ENCODE measurements at places on chromosomes 12 and 14.

DNA sequence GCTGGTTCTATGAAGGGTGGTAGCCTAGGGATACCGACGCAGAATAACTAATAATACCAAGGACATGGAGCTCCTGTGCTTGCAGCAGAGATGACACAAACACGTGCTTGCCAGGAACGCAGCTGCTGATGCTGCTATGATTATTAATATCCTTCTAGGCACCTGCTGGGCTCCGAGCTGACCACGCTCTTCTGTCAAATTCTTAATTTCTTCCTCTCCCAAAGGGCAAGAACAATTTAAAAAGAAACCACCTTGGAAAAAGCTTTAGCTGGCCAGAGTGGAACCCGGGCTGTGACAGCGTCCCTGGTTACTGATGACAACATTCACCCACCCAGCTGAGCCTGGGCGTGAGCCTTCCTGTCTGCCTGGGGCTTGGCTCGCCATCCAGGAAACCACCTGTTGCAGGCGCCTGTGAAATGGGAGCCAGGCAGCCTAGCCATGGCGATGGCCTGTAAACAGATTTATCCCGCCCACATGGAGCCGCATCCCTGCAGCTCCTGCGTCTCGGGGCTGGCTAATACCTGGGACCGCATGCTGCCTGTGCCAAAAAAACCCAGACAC, 28.8 kb downstream of the CLMN start:
- no peak for DNase-seq

- no peak for DNase-seq
Observed at GRCh38 chr14:75875958-75876357, 105.8 kb downstream of the TGFB3 start.

DNA sequence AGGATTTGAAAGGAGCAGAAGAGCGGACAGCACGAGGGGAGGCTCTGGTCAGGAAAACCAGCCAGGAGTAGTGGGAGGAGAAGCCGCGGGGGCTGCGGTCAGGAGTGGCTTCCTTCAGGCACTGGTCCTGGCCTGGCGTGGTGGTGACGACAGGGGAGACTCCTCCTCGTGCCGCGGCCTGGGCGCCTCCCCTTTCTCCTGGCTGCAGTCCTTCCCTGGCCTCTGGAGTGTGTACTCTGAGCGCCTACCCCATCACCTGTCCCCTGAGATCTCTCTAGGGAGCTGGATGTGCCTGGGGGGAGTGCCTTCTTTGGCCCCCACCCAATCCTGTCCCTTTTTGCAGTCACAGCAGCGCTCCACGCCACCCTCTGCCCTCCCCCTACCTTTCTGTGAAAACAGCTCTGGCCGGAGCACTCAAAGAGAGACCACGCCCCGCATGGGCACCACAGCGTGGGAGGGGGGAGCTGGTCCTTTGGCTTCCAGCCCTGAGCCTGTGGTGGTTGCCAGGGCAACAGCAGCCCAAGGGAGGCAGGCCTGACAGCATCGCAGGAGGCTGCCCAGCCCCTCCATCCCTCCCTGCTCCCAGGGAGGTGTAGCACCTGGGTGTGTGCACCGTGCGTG, 125.9 kb downstream of the CALM1 start:
- DNase-seq = no peak

DNA sequence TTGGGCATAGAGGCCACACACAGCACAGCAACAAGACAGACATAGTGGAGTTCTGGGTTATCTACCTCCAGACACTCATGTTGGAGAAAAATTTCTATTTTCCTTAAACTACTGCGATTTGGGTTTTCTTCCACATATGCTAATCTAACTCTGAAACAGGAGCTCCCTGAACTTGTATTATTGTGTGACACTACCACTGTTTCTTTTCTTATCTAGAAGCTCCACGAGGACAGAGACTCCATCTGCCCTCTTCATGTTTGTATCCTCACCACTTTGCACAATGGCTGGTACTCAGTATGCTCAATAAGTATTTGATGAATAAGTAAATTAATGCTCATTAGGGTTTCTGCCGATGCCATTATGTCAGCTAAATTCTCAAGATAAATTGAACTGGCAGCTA, 218.6 kb downstream of the PAX9 start:
- DNase-seq = no peak

GRCh38 chr14:21915826-21916225, 242.2 kb upstream of the OR4E1 start:
- no peak for DNase-seq

GRCh38 chr12:101424620-101425019, 17.0 kb upstream of the ARL1 start:
- DNase-seq = no peak

GRCh38 chr14:105865904-105866840, 339.8 kb downstream of the TMEM121 start:
- DNase-seq = no peak

- DNase-seq = no peak
Observed at GRCh38 chr12:91868054-91868453, 277.6 kb downstream of the BTG1 start.

- DNase-seq = no peak
Observed at GRCh38 chr14:54450535-54450934, 9.4 kb upstream of the CNIH1 start.

GRCh38 chr14:50037852-50038251, 78.5 kb downstream of the VCPKMT start:
- DNase-seq = no peak

DNA sequence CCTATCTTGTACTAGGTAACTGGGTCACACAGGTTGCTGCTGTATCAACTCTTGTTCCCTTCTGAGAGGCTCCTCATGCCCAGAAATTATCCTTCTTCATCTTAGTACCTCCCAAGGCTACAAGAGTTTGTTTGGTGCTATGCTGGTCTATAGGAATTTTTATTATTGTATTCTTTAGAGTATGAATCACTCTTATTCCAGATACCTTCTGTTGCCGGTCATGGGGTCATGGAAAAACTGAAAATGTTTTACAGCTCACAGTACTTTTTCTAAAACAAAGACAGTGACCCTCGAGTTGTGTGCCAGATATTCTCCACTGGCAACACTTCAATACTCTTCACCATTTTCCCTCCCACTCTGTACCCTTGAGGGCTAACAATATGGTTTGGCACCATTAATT, 1598.0 kb upstream of the TMEM132C start:
- DNase-seq = no peak

- peak; percentile 23 for DNase-seq
Observed at GRCh38 chr12:47078733-47079467, 521 bp upstream of the PCED1B start.

- DNase-seq = no peak
Observed at GRCh38 chr12:110687396-110688169, 1.3 kb downstream of the HVCN1 start.

GRCh38 chr14:77245820-77246219, 25.2 kb downstream of the NGB start:
- no peak for DNase-seq

GRCh38 chr14:32820181-32820580, 118.5 kb upstream of the NPAS3 start:
- no peak for DNase-seq

GRCh38 chr12:40000884-40001283, 105.0 kb downstream of the SLC2A13 start:
- no peak for DNase-seq

DNA sequence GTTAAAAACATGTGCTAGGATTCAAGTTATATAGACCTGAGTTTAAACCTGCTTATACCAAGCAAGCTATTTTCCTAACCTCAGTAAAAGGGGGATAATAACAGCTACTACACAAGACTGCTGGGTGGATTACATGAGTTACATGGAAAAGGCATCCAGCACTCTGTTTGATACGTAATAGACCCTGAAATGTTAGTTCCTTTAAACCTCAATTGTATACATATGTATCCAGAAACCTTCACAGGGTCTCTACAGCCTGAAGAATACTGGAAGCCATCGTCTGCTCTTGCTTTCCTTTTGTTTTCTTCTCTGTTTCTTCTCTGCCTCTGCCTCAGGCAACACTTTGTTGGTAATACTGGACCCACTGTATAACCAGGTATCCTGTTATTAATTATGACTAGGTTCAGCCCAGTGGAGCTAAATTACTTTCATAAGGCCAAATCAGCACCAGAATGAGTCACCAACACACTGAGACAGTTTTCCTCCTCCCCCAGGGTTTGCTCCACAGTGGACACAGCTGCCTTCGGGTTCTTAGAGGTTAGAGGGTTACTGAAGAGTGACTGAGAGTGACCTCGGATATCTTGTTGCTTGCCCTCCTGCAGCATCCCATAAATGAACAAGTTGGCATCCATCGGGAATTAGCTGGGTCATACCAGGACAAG, 127.1 kb downstream of the CAPZA3 start:
- DNase-seq = no peak

DNA sequence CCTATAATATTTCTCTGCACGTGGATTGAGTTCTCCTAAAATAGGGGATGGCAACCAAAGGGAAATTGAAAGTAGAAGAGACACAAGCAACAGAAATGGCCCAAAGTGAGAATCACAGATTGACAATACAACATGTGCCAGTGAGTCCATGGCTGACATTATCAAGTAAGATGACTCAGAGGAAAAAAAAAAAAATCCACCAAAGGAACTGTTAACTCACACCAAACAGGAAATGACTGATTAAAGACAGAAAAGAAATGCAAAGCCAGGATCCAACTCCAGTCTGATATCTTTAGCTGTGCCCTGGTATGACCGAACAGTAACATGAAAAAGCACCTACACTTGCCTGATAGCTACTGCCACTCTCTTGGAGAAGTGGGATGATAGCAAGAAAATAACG, 485.0 kb downstream of the PRKD1 start:
- no peak for DNase-seq

DNA sequence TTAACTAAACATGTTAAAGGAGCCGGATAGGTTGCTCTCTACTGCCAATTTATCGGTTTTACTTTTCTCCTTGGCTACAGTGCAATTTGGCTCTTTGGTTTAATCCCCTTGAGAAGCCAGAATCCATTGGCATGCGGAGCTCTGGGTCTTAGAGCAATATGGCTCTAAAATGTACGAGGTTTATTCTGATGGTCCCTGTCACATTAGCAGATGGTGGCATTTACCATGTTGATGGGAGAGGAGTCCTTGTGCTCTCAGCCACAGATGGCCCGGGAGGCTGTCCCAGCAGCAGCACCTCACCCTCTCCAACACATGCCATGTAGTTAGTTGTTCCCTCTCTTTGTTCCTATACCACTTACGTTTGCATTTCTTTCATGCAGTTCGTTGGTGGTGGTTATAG, 179.7 kb downstream of the RGS6 start:
- DNase-seq = no peak
